Activated gamma-delta T cell treated with Interleukin-2 at 50 U/mL for 16 hours (primary cell): ENCODE measurements at places on chromosomes 6 and 20.

DNA sequence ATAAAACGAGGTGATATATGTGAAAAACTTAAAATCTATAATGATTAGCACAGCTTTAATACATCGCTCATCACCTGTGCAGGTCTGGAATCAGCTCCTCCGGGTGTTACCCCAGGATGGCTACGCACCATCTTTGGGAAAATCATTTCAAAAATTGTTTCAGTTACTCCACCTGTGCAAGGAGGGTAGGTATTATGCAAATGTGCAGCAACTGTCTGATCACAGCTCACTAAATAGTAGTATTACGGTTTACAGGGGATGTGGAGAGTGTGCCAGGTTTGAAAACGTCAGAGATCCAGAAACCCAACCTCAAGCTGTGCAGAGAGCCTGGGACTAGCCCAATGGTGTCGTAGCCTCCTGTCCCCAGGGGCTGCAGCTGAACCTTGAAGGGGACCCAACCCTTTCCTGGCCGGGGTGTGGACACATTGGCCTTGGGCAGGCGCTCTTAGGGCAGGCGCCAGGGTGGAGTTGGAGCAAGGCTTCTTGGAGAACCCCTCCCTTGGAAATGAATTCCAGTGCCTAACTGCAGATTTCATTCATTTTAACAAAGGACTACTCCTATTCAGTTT, 24.2 kb upstream of the SGK1 start:
- DNase-seq, result no peak

- DNase-seq, result no peak
These were observed 99.1 kb downstream of the FOXC1 start for GRCh38 chr6:1708820-1709219.

GRCh38 chr6:44732243-44732642, 344.7 kb downstream of the CDC5L start:
- DNase-seq, result no peak

DNA sequence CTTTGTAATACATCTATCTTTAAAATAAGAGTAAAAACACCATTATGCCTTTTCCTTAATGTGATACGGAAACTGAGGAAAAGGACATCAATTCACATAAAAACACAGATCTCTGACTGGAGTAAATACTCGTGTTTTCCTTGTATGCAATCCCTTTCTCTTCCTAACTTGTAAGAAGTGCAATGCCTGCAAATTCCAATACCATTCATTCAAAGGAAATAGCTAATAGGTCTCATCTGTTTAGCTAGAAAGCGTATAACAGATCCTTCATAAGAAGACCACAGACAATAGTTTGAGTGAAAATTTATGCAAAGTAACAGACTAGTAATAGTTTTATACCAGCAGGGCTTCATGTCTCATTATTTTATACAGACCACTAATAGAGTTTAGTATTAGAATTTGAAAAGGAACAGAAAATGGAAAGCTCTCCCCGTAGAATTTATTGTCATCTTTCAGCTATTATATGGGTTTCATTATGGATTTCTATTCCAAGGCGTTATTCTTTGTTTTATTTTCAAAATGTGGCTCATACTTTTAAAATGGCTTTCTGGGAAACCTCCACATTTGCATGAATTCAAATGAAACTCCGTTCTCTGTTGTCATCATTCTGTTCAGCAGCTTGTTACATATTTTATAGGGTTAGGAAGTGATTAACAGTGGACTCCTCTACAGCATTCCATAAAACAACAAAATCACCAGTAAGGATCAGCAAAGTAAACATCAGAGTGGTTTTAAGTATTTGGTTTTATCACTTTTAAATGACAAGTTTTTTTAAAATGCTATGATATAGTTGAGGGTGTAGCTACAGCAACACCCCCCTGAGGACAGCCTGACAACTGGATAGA, 186.7 kb downstream of the BTBD9 start:
- no peak for DNase-seq

- no peak for DNase-seq
These were observed 942.1 kb upstream of the EPHA7 start for GRCh38 chr6:94361304-94362060.

- DNase-seq, result no peak
These were observed 103.5 kb downstream of the GJA10 start for GRCh38 chr6:89997456-89998445.

DNA sequence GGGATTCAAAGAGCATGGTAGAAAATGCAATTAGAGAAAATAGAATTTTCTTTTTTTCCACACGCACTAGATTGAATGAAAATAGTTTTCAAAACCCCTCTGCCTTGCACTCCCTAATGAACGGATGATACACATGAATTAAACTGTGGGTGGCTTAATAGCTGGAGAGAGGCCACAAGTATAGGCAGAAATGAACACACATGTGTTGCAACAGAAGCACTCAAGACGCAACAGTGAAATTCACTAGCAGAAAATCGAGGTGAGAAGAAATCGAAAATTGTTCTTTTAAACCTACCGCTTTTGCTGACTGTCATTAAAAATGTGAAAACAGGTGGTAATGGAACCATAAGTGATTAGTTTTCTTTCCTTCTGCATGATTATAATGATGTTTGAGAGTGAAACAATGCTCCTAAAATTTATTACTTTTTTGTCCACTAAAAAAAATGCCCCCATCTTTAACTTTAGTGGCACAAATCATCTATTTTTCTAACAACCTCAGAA, 80.1 kb upstream of the SHLD1 start:
- no peak for DNase-seq

DNA sequence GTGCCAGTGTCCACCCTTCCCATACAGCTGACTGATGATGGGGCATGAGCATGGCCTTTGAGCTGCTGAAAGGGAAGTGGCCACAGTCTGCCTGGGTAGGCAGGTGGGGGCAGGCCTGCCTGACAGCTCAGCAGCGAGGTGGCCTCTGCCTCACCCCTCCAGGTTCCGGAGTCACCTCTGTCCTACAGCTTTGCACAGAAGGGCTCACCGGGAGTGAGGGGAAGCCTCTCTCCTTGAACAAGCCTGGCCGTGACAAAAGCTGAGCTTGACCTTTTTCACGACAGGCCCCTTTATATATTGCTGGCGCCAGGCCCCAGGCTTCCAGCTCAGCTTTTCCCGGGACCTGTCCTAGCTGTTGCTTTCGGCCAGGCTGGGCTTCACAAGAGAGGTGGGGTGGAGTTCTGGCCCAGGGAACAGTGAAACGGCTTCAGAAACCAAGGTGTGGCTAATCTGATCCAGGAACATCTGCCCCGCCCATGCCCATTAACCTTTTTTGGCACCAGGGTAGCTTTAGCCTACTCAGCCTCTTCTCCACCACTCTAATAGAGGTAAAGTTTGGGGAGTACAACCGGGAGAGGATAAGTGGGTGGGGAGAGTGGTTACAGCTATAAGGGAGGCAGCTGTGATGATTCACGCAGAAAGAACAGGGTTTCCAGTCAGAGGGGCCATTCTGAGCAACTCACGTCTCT, 42.9 kb downstream of the C6orf132 start:
- no peak for DNase-seq

GRCh38 chr6:108161724-108162282, 4.0 kb upstream of the NR2E1 start:
- DNase-seq, result no peak

GRCh38 chr6:154057098-154057497, 18.1 kb downstream of the OPRM1 start:
- no peak for DNase-seq

- DNase-seq, result no peak
These were observed 23.6 kb upstream of the NKAIN2 start for GRCh38 chr6:123780021-123780420.

- no peak for DNase-seq
These were observed 6.5 kb downstream of the EFHC1 start for GRCh38 chr6:52426667-52427066.

DNA sequence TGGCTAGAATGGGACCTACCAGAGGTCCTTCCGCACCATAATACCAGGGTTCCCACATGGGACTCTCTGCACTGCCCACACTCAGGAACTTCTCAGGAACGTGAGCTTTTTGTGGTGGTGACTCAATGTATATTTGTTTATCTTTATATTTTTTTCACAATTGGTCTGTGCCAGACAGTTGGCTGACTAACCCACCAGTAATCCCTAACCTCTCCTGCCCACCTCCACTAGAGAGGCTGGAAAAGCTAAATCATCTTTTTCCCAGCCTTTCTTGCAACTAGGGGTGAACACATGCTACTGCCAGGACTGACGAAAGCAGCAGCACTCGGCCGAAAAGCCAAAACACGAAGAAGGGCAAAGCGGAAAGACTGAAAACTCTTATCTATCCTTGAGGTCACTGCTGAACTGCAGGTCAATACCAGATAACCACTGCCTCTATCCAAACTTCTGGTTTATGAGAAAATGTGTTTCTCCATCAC, 112.9 kb downstream of the TRERF1 start:
- DNase-seq, result no peak

DNA sequence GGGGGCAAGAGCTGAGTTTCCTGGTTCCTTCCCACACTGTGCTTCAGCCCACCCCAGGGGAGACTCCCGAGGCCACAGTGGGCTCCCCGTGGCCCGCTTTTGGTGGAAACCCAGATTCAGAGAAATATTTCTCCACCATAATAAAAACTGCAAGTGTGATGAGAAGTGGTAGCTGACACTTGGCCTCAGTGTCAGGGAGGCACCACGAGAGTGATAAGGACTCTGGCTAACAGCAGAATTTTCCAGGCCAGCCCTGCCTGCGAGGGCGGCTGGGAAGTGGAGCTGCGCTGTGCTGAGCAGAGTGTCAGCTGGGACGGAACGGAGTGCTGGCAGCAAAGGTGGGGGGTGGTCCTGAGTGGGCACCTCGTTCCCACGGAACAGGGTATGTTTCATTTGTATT, 22.5 kb downstream of the SPATA2 start:
- no peak for DNase-seq

DNA sequence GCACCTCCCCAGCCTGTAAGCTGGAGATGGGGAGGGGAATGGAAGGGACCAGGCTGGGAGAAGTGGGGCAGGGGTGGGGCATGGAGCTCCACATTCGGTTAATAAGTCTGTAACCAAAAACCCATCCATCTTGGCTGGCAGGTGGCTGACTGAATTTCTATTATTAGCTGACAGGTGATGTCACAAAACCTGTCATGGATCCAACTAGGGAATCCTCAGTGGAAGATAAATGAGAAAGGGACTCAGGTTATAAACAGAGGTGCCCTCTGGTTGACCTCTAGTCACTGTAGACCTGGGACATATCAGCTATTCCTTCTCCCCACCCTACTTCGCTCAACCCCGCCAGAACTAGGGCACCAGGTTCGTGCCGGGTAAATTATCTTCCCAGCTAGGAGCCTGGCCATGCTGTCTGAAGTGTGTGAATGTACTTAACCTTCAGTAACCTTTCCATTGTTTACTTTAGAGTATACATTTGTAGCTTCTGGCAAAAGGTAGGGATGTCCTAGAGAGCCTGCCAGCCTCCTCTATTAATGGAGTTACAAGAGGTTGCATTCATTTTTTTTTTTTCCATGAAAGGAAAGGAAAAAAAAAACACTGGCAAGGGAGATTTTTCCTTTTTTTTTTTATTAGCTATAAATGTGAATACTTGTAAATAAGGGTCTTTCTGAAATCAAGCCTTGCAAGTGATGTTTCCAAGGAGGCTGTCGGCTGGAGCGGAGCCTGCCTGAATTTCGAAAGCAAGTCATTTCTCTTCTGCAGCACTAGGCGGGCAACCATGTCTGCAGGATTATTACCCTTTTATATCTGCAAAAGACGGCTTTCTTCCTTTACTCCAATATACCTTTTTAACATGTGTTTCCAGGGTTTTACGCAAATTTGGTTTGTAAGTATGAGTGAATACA, 135.9 kb downstream of the TMEM242 start:
- DNase-seq, result no peak

- DNase-seq, result peak; percentile 84
These were observed 7.6 kb upstream of the RNF114 start for GRCh38 chr20:49928411-49929141.

GRCh38 chr6:20313051-20313450, 88.6 kb upstream of the E2F3 start:
- DNase-seq, result no peak

- DNase-seq, result peak; percentile 4
These were observed at the start of gene KHDRBS2 for GRCh38 chr6:62285612-62286469. Gene KHDRBS2 (minus strand): TSS chr6:62286225.

- DNase-seq, result no peak
These were observed 660.4 kb upstream of the SLC35B3 start for GRCh38 chr6:9095729-9096128.

DNA sequence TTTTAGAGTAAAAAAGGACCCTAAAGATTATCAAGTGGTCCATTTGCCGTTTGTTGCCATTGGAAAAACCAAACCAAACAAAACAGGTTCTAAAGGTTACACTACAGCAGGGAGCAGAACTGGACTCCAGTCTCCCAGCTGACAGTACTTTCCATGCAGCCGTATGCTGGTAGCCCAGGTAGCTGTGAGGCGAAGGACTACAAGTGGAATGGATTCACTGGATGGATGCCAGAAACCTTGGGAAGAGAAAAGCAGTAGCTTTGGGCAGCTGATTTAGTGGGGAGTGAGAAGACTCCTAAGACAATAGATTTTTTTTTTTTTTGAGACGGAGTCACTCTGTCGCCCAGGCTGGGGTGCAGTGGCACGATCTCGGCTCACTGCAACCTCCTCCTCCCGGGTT, 88.3 kb downstream of the SASH1 start:
- DNase-seq, result no peak

GRCh38 chr6:144326393-144326792, 41.3 kb downstream of the UTRN start:
- no peak for DNase-seq

- DNase-seq, result no peak
These were observed 63.3 kb downstream of the DLL1 start for GRCh38 chr6:170227521-170227983.

GRCh38 chr6:149483334-149483725, 1.5 kb downstream of the ZC3H12D start:
- no peak for DNase-seq
